AG04450 (cell line): ENCODE measurements at places on chromosomes 6 and 20. TPM values are rescaled to one million over a fixed set of nuclear protein-coding genes. Genes with fewer than 3 reads are reported as not detected.

PTCRA gene
- polyA plus RNA-seq: not detected in 2 replicates

CLIC5 gene
- not detected in 2 replicates for polyA plus RNA-seq

SCRT2 gene
- polyA plus RNA-seq: not detected in 2 replicates

SAMD5 gene
- 1.9 and 3.1 TPM in 2 replicates for polyA plus RNA-seq

OR2B3 gene
- not detected in 2 replicates for polyA plus RNA-seq

SPINT3 gene
- not detected in 2 replicates for polyA plus RNA-seq

XRN2 gene
- 96.7 and 120 TPM in 2 replicates for polyA plus RNA-seq

MICB gene
- 17.9 and 19.0 TPM in 2 replicates for polyA plus RNA-seq

NKX2-4 gene
- not detected in 2 replicates for polyA plus RNA-seq

CD24 gene
- 0.09 and 0.89 TPM in 2 replicates for polyA plus RNA-seq

FAM209B gene
- polyA plus RNA-seq: 0.35 TPM in 1 of 2 replicates, not detected in the other

DPPA5 gene
- polyA plus RNA-seq: not detected in 2 replicates

KCNK17 gene
- not detected in 2 replicates for polyA plus RNA-seq

LY6G5C gene
- 2.0 and 2.7 TPM in 2 replicates for polyA plus RNA-seq

OLIG3 gene
- polyA plus RNA-seq: not detected in 2 replicates

BPI gene
- 0.04 and 0.12 TPM in 2 replicates for polyA plus RNA-seq

PI3 gene
- not detected in 2 replicates for polyA plus RNA-seq

CYP24A1 gene
- 2.1 TPM in 1 of 2 replicates, not detected in the other for polyA plus RNA-seq

TXLNB gene
- polyA plus RNA-seq: 0.88 and 1.3 TPM in 2 replicates

KCNQ5 gene
- polyA plus RNA-seq: 0.52 TPM in 2 replicates

SLC25A27 gene
- 0.25 and 0.53 TPM in 2 replicates for polyA plus RNA-seq

TMC2 gene
- not detected in 2 replicates for polyA plus RNA-seq
